GM23248 (cell line): ENCODE measurements at places on chromosomes 16 and 17.

DNA sequence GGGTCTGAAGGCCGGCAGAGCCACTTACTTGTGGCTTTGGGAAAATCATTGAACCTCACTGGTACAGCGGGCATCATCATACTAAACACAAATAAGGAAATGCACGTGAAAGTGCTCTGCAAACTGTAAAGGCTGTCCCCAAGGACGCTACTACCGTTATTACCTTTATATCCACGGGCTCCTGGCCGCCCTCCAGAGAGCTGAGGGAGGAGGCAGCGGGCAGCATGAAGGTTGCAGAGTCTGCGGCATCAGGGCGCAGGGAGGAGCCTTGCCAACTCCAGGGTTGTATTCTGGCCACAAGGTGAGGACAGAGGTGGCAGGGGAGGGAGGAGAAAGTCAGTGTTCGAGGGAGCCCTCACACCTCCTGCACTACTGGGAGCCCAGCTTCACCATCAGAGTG, 68.3 kb upstream of the GCSH start:
- no peak for DNase-seq

DNA sequence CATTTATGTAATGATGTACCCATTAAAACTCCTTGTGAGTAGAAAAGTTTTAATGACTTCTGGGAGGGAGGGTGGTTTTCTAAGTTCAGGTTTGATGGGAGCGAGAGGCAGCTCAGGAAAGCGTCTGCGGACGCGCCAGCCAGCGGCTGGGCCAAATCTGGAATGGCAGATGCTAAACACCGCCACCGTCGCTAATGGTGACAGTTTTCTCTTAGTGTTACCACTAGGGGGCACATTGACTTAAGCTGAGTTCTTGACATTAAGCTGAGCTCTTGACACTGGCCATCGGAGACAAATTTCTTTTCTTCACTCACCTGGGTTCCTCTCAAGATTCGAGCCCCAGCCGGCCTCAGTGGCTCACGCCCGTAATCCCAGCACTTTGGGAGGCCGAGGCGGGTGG, 6.7 kb downstream of the TRPV1 start:
- peak; percentile 27 for DNase-seq

GRCh38 chr16:89102041-89102471, 8.4 kb downstream of the ACSF3 start:
- DNase-seq, result no peak

DNA sequence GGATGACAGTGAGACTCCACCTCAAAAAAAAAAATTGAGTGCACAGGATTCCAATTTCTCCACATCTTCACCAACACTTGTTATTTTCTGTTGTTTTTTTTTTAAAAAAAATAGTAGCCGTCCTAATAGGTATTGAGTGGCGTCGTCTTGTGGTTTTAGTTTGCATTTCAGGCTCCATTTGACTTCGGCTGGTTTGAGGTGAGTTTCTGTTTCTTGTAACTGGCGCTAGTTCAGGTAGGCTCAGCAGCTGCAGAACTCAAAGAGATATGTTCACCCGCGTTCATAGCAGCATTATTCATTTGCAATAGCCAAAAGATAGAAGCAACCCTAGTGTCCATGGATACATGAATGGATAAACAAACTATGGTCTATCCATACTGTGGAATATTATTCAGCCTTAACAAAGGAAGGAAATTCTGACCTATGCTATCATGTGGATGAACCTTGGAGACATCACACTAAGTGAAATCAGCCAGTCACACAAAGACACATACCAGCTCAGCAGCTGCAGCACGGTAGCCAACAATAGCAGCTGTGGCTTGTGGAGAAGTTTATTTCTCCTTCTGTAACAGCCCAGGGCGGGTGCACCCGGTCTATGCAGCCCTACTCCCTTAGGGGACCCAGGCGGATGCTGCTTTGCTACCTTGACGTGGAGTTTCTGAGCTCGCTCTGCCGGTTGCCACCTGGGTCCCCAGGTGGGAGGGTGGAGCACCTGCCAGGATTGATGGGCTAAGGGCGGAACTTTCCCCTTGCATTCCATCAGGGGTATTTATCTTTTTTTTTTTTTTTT, 44.9 kb downstream of the TMEM235 start:
- no peak for DNase-seq

DNA sequence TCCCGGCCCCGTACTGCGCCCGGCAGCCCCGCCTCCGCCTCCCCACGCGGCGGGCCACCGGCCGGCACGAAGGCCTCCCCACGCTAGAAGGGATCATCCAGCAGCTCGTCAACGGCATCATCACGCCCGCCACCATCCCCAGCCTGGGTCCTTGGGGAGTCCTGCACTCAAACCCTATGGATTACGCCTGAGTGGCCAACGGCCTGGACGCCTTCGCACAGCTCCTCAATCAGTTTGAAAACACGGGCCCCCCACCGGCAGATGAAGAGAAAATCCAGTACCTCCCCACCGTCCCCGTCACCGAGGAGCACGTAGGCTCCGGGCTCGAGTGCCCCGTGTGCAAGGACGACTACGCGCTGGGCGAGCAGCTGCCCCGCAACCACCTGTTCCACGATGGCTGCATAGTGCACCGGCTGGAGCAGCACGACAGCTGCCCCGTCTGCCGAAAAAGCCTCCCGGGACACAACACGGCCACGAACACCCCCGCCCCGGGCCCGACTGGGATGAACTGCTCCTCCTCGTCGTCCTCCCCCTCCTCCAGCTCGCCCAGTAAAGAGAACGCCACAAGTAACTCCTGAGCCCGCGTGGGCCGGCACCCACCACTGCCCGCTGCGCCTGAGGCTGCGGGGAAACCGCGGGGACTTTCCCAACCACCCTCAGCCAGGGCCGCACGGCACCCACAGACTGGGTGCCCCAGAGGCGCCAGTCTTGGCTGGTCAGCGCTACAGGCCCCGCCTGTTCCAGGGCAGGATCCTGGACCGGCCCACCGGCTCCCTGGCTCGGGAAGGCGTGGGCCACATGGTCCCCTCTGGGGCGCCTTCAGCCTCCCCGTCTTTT, 39.0 kb upstream of the AKAP1 start:
- peak; percentile 23 for DNase-seq

GRCh38 chr16:68539711-68540239, 684 bp downstream of the ZFP90 start:
- DNase-seq, result peak; percentile 49

- DNase-seq, result no peak
Measured at GRCh38 chr17:33667052-33667509, 374.0 kb upstream of the ASIC2 start.

DNA sequence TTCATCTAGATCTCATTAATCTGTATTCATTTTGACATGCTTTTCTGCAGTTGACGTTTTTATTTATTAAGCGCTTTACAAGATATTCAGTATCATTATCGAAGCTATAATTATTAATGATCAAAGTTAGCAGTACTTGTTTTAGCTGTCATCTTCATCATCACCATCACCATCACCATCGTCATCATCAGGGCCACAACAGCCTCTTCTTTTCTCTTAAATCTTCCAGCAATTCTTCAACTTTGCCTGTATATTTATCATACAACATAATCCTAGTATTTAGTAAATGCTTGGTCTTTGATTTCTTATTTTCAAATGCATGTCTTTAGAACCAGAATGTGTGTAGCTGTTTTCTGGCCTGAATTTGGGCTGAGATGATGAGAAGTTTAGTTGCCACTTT, 528.0 kb downstream of the MAF start:
- DNase-seq, result no peak

DNA sequence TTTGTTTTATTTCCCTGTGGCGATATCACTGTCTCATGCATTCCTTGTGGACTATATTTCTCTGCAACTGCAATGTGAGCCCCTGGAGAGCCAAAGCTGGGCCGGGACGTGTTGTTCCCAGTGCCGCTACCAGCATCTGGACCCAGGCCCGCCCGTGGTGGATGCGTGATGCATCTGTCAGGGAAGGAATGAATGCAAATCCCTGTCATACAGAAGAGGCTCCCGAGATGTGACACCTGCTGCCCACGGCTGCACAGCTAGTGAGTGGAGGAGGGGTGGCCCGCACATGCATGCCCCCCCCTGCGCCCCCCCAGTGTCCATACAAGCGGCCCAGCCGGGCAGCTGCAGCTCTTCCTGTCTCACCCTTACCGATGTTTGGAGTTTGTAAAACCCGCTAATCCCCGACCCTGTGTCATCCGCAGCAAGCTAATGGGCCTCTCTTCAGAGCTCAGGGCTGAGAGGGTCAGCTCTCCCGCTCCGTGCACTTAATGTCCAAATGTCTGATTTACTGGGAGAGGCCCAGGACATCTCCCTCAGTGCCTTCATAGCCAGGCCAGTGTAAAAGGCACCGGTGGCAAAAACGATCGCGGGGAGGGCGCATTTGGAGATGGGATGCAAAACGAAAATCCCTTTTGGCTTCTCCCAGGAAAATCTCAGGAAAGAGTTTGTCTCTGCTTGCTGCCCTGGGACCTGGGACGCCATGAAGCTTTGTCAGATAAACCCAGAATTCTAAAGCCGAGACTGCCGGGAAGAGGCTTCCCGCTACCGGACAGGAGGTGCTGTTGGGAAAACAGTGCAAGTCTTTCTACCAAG, 91.8 kb downstream of the FOXL1 start:
- DNase-seq, result no peak

DNA sequence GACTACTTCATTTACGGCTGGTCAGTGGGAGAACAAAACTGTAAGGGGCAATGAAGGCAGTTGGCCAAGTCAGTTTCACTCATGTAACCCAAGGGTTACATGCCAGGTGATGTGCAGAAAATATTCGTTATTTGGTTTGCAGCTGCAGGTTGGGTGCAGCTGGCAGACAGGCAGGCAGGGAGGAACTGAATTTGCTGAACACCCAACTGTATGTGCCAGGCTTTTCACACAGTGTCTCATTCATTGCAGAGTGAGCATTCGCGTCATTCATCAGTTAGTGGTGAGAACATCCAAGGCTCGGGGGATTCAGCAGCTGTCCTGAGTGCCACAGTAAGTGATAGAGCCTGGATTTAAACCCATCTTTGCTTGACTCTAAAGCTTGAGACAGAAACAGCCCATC, 59.7 kb downstream of the ABCC6 start:
- DNase-seq, result no peak

DNA sequence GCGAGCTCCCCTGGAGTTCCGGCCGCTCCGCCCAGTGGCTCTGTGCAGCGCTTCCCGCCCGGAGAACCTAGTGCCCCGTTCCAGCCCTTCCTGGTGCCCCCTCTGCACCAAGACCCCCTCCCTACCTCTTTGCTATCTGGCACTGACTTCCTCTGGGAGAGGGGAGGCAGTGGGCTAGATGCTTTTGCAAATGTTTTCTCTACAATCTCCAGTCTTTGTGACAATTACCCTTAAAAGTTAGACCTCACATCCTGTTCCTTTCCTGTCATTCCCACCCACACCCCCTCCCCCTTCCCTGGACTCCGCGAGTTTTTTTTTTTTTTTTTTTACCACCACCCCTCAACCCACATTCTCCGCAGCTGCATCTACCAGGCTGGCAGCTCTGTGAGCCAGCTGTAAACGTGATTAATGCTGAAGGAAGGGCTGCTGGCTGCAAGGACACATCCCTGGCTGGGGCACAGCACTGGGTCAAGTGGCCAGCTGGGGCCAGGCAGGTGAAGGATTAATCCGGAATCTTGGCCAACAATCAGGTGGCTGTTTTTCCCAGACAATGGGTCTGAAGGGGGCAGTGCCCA, 101.5 kb downstream of the MGAT5B start:
- DNase-seq, result peak; percentile 24

DNA sequence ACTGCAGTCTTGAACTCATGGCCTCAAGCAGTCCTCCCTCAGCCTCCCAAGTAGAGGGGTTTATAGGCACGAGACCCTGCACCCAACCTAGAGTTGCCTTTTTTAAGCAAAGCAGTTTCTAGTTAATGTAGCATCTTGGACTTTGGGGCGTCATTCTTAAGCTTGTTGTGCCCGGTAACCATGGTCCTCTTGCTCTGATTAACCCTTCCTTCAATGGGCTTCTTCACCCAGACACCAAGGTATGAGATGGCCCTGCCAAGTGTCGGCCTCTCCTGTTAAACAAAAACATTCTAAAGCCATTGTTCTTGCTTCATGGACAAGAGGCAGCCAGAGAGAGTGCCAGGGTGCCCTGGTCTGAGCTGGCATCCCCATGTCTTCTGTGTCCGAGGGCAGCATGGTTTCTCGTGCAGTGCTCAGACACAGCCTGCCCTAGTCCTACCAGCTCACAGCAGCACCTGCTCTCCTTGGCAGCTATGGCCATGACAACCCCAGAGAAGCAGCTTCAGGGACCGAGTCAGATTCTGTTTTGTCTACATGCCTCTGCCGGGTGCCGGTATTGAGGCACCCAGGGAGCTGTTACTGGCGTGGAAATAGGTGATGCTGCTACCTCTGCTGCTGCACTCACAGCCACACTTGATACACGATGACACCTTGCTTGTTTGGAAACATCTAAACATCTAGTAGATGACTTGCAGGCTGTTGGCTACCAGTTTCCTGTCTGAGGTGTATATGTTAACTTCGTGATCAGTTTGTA, 3.3 kb downstream of the RPL13 start:
- DNase-seq, result no peak

- no peak for DNase-seq
Measured at GRCh38 chr17:79890706-79891105, 51.5 kb upstream of the CBX4 start.

DNA sequence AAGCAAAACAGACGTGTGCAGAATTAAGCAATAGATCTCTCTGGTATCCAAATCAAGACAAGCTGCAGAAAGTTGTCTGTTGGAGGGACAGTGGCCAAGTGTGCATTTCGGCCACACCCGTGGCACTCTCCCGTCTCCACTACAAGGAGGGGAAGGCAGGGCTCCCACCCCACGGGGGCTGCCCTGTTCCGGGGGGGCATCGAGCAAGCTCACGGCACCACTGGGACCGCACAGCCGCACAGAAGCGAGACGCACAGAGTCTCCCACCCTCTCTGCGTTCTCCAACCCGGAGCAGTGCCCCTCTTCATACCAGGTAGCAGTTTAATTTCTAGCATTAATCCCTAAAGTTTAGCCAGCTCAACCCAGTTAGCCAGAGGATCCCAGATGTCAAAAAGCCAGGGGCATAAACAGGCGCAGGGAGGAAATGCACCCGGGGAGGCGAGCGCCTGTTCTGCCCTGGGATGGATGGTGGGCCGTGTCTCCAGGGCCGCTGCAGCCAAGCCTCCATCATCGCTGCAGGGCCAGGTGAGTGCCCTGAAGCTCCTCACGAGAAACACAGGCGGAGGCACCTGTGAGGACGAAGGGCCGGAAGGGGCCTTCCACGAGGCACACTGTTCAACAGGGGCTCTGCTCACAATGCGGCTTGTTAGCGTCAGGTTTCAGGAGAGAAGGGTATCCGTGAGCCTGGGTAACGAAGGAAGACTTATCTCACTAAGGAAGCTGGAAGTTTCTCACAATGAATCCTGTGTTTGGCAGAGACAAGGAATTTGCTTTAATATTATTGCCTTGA, 42.1 kb upstream of the METRNL start:
- DNase-seq, result no peak

GRCh38 chr16:48277158-48277557, 29.8 kb upstream of the ABCC11 start:
- DNase-seq, result no peak
